Pancreas (tissue), 10 donors: ENCODE measurements at places on chromosomes 5 and 9.

DNA sequence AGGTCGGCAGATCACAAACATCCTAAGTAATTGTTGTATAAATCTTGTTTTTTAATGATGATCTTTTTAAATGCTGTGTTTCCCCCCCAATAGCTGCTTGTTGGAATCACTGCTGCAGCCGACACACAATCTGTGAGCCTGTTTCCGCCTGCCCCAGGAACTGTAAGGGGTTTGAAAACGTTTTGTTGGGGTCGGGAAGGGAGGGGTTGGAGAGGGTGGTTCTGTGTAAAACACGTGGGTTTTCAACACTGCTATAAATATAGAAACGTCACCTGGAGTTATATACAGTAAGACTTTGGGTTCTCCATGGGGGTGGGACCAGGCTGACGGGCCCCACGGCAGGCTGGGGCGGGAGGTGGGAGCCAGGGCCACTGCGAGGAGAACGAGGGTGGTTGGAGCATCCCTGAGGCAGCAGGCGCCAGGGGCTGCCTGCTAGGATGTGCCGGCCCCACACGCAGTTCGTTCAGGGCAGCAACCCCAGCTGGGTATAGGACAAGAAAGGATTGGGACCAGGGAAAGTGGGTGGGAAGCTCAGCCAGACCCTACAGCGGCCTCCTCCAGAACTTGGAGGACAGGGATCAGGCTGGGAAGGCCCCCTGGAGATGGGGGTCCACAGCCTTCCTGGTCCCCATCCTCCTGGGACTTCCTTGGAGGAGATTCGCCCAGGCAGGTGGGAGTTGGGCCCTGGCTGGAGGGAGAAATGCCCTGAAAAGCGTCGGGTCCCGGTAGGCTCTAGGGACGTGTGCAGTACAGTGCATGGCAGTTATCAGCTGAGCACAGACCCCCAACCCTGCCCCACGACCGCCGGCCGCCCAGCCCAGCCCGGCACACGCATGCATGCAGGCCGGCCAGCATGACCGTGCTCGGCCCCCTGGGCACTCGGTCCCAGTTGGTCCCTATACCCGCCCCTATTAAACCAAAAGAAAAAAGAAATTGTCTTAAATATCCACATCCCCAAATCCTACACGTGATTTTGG, 9.7 kb downstream of the RNF44 start:
- DNase-seq: no peak

GRCh38 chr9:128523199-128523925, 18.8 kb downstream of the GLE1 start:
- DNase-seq: peak; percentile 58

GRCh38 chr5:138336952-138337684, 948 bp upstream of the FAM53C start:
- DNase-seq: no peak

DNA sequence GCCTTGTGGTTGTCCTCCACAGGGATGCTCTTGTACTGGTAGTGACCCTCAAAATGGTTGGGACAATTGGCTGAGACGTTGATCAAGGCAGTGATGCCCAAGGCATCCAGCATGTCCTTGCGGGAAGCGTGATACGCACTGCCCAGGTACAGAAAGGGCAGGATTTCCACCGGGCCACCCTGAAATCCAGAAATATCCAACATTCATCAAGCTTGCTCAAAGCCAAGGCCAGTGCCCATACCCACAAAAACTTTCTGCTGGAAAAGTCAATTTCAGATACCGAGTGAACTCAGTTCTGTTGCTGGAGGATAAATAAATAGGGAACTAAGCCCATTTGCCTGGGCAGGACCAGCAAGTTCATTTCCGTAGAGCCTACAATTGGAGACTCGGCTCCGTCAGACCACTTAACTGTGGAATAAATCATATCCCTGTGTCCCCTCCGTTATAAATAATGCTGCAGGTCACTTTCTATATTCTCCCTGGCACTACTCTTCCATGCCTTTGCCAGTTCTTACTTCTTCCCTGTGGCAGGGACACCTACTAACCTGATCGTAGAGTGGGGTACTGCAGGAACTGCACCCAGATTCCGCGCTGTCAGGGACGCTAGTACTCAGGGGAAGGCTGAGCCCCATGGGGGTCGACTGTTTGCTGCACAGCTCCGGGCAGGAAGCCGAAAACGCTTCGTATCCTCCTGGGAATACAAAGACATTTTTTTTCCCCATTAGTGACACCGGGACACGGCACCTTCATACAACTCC, 1.2 kb downstream of the DUSP1 start:
- DNase-seq: peak; percentile 53

- DNase-seq: no peak
Observed at GRCh38 chr5:133643365-133643764, 31.0 kb upstream of the FSTL4 start.

- no peak for DNase-seq
Observed at GRCh38 chr9:113289091-113289490, 13.6 kb downstream of the PRPF4 start.

- DNase-seq: no peak
Observed at GRCh38 chr9:76045221-76045620, 154.7 kb downstream of the PCSK5 start.

GRCh38 chr5:97554977-97555643, 372.1 kb upstream of the RIOK2 start:
- no peak for DNase-seq

DNA sequence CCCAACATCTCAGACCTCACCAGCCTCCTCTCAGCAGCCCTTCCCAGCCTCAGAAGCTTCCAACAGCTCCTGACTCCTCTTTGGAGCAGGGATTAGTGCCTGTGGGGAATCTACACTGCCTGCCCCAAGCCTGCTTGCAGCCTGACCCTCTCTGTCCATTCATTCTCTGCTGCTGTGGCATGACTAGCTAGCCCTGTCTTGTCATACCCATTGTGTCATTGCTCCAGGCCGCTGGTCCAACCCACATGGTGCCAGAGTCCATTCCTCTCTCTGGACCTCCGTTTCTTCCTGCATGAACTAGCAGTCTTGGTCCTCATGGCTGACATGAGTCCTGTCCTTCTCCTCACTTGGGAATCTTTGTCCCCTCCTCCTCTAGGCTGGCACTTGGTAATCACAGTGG, 12.8 kb upstream of the RXRA start:
- no peak for DNase-seq

DNA sequence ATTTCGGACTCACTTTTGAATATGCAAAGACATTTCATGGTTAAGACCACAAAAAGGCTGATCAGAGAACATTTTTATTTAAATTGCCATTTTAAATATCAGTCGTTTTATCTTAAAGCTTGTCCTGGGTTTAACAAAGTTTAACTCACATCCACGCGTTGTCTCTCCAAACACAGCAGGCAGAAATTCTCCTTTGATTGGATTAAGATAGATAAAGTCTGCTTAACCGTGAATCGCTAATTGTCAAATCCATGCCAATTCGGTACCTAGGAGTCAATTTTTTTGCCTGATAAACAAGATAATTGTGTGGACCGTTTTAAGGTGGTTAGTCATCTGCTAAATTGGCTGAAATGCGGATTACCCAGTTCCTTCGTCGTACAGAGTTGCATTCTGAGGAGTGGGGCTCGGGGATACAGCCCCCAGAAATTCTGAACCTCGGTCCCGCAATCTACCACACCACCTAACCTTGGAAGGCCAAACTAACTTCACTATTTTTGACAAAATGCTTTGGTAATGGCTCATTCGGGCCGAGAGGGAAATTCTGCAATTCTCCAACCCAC, 665 bp upstream of the BTF3 start:
- no peak for DNase-seq

GRCh38 chr9:38039090-38039906, 29.7 kb downstream of the SHB start:
- DNase-seq: no peak

DNA sequence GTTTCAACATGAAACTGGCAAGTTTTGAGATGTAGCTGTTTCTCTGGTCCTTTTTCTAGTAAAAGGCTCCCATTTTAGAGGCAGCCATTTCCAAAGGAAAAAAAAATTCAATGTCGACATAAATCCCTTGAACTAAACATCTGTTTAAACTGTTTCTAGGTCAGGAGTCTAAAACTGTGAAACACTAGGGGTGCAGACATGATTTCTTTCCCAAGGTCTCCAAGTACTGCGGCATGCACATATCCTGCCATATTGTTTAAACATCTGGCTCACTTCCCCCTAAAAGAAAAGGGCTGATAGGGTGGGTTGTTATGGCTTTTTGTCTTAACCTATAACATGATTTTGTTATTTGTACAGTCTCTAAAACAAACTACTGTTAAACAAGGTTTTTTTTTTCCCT, 51.1 kb downstream of the NFIB start:
- DNase-seq: no peak

DNA sequence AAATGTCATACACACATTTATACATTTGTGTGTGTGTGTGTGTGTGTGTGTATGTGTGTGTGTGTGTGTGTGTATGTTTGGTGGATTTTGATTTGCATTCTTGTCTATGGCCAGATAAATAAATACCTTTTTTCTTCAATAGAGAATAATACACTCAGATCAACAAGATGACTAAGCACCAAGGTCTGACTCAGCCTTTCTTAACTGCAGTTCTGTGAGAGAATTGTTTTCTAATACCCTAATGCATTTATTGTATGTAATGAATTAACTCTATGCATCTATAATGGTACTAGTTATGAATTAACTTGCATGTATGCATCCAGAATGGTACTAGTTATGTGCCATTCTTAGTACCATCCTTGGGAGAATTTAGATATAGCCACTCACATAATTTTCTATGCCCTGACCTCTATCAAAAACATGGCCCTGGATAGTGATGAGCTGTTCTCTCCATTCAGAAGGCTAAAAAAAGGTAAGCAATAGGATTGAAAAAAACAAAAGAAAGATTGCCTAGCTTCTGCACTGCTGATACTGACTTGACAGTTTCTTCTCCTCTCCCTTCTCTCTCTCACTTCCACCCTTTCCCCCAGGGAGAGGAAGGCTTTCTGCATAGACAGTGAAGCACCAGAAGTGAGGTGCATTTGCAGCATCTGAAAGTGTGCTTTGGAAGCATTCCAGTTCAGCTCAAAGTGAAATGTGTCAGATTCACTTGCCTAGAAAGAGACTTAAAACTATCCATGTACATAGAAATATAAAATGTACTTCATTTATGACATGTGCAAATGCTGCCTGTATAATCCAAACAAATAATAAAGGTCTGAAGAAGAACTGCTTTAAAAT, 55.1 kb upstream of the CCDC112 start:
- DNase-seq: no peak

DNA sequence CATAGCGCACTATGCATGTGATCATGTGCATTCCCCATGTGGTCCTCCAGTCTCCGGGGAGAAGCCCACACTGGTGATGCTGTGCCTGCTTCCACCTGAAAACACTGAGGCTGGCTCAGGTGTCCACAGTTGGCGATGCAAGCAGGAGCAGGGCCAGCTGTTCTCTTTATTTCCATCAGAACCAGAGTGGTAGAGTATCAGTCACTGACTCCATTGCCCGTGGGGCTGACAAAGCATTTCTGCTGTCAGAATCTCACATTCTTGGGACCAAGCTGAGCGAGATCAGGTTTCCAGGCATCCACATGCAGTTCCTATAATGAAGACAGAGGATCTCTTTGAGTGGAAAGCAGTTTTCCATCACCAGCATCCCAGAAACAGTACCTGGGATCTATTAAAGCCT, 52.5 kb downstream of the GADD45G start:
- DNase-seq: no peak

DNA sequence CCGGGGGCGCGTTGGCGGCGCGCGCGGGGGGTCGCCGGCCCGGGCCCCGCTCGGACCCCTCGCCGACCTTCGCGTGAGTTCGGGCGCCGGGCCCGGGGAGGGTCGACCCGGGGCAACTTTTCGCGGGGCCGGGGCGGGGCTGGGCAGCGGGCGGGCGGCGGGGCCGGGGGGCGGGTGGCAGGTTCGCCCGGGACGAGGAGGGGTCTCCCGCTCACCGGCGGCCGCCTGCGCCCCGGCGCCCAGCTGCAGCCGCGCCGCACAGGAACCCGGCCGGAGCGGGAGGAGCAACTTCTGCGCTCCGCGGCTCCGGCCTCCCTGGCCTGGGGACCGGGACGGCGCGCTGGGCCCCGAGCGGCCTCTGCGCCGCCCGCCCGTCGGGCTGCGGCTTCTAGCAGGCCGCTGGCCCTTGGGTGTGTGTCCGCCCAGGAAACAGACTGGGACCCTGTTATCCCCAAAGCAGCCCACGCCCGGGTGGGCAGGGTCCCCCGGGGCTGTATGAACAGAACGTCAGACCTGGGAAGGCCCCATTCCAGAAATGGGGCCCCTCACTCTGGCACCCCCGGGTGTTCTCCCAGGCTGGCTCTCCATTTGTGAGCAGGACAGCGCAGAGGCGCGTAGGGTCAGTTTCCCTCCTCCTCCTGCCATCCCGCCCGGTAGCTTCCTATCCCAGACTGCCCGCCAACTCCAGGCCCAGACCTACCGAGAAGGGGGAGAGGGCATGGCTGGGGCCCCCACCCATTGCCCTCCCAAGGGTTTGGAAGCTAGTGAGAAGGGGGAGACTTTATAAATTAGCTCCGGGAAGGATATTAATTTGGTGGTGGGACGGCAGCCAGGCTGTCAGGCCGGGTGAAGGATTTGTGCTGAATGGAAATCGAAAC, 708 bp downstream of the RXRA start:
- DNase-seq: peak; percentile 83

DNA sequence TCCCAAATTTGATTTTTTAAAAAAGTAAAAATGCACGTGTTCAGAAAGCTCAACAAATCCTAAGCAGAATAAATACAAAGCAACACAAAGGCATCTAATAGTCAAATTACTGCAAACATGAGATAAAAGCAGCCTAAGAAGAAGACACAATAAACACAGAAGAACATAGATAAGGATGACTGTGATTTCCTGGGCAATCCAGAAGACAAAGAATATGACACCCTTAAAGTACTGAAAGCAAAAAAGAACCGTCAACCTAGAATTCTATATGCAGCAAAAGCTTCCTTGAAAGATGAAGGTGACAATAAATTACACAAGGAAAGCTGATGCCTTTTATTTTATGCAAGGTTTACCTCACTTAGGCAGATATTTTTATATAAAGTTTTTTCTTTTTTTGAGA, 58.2 kb downstream of the NACC2 start:
- no peak for DNase-seq

GRCh38 chr9:137083394-137084004, 3.3 kb upstream of the MAN1B1 start:
- no peak for DNase-seq

- DNase-seq: no peak
Observed at GRCh38 chr5:165187815-165188214, 1682.4 kb downstream of the MAT2B start.

GRCh38 chr5:130870691-130871090, 294.4 kb downstream of the HINT1 start:
- no peak for DNase-seq

DNA sequence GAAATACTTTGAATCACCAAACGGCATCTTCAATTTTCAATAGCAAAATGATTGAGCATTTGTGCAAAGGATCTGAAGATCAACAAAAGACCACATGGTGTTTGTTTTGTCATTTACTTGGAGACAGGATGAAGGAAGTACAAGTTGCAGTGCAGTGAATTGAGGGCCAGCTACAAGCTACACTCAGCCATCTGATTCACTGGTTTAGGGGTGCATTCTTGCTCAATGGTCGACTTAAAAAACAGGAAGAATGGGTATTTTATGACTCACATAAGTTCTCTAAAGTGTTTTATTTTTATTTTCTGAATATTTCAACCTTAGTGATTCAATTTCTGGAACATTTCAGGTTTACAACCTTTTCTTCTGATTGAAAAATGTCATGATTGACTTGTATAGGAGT, 412.1 kb upstream of the ADAMTSL1 start:
- DNase-seq: no peak

GRCh38 chr5:121090822-121091221, 626.7 kb downstream of the PRR16 start:
- no peak for DNase-seq
